ENCODE measurements at places on chromosomes 2 and 18.
A peak's percentile ranks its signal among the peaks of the same experiment; 100 is the strongest.

GRCh38 chr2:76829374-76830234, 692.6 kb downstream of the LRRTM4 start:
- no peak for DNase-seq

- DNase-seq = no peak
Observed at GRCh38 chr2:98607741-98608115, 584 bp downstream of the COA5 start.

DNA sequence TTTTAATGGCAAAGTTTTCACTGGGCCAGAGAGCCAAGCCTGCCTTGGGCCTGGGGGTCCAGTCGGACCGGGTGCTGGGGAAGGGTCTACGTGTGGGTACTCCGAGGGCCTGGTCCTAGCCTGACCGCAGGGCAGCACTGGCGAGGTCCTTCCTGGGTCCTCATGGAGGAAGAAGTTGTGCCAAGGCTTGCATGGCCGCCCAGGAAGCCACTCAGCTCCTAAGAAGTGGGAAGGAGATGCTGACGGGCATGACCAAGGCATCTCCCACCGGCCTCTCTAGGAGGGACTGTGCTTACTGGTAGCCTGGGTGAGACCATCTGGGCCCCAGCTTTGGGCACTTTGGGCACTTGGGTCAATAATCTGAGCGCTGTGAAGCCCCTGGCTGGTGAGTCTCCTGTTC, 22.6 kb downstream of the CIB4 start:
- no peak for DNase-seq

DNA sequence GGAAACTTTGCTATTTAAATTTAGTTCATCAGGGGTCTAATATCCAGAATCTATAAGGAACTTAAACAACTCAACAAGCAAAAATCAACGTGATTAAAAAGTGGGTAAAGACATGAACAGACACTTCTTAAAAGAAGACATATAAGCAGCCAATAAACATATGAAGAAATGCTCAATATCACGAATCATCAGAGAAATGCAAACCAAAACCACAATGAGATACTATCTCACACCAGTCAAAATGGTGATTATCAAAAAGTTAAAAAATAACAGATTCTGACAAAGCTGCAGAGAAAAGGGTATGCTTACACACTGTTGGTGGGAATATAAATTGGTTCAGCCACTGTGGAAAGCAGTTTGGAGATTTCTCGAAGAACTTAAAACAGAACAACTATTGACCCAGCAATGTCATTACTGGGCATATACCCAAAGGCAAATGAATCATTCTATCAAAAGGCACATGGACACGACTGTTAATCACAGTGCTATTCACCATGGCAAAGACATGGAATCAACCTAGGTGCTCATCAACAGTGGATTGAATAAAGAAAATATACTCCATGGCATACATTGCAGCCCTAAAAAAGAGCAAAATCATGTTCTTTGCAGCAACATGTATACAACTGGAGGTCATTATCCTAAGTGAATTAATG, 189.9 kb downstream of the SLC4A10 start:
- DNase-seq = no peak

DNA sequence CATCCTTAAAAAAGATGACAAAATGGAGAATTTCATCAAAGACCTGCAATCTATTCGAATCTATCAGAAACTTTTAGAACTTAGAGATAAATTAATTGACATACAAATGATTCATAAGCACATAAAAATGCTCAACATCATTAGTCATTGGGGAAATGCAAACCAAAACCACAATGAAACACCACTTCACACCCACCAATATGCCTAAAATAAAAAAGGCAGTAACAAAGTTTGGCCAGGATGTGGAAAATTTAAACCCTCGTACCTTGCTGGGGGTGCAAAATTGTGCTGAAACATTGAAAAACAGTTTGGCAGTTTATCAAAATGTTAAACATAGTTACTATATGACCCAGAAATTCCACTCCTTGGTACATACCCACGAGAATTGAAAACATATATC, 11.5 kb upstream of the EIF2AK3 start:
- DNase-seq = peak; percentile 46
